ENCODE measurements at places on chromosomes 2 and 18.

DNA sequence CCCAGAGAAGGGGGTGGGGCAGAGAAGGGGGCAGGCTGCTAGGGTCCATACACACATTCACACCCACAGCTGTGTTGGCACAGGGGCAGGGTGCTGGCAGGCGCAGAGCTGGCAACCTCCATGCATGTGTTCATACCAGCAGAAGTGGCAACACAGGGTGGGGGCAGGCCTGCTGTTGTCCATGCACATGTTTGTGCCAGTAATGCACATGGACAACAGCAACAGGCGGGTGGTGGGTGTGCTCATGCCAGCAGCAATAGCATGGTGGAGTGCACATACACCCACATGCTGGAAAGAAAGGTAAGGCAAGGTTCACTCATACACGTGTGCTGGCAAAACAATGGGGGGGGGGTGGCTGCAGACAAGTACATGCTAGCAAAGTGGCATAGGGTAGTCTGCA lies 54.7 kb downstream of the FBXO15 start:
- no peak for DNase-seq

DNA sequence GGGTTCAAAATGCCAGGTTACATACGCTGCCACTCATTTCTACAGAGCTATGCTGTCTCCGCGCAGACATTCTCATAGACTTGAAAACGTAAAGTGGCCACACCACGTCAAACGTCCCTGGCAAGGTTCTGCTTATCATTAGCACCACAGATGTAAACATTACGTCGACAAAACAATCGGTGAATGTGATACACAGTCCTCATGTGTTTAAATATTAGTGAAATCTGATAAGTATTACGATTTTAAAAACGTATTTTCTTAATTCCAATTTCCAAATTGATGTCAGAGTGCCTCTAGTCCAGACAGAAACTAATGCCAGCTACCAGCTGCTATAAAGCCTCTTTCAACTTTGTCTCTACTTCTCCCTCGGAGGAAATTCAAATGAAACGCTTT lies 1.2 kb downstream of the STK17B start:
- no peak for DNase-seq

GRCh38 chr2:190635781-190636180 lies 13.1 kb upstream of the NAB1 start:
- DNase-seq = no peak

DNA sequence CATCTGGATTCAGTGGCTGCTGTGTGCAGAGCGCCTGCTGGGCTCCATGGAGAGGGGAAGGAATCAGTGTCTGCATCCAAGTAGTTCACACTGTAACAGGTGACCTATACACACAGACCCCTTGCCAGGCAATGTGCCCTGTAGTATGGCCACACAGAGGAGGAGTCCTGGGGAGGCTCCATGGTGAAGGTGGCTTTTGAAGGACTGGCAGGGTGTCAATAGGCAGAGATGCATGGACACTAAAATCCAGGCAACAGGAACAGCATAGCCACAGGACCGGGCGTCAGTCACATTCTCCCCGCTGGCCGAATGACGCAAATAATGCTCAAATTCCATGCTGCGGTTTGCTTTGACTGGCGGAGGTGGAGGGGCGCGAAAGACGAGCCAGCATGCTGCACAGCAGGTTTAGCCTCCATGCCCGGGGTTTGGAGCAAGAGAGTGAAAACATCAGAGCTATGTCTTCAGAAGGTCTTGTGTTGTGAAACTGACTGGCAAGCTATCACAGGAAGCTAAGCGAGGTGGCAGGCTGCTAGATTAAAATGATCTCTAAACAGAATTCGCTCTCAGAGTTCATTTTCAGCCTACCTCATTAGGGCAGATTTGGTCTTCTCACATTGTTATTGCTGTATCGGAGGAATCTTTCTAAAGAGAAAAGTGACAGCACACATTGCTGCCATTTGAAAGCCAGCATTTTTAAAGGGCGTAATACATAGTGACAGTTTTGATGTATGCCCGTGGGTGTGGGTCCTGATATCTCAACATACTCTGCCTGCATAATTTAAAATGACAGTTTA lies 1.2 kb upstream of the CHMP1B start:
- peak; percentile 37 for DNase-seq

DNA sequence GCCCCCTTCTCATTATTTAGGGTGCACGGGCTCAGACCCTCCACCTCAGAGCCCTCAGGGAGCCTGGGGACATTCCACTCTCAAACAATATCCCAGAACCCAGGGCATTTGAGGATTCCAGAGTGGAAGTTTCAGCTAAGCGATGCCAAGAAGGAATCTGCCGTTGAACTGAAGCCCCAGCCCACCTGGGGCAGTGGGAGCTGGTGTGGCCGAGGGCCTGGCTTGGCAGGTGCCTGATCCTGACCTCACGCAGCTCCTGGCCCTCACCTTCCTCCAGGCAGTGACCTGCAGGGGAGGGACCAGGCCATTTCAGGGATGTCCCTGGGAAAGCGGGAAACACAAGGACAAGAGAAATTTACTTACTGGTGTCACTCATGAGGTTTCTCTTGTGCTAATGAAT lies 58.2 kb downstream of the ACKR3 start:
- DNase-seq = no peak

GRCh38 chr2:109304242-109304641 lies 175.2 kb downstream of the SH3RF3 start:
- DNase-seq = no peak

GRCh38 chr2:156481312-156481711 lies 45.1 kb downstream of the GPD2 start:
- DNase-seq = no peak

GRCh38 chr18:77203071-77203470 lies 46.6 kb upstream of the GALR1 start:
- no peak for DNase-seq

DNA sequence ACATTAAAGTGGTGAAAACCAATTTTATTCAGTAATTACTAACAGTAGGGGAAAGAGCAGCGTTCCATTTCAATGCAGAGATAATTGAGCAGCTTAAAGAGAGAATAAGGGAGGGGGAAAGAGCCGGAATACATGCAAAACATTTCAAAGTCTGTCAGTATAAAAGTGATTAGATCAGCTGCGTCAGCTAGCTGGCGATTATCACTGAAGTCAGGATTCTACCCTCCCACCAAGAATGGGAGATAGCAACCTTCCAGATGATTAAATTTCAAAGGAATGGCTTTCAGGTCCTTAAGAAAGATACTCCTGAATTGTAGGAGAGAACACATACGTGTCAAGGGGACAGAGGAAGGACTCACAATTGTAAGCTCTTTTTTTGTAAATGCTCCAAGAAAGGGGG lies 2.7 kb upstream of the ZC3H6 start:
- DNase-seq = no peak

DNA sequence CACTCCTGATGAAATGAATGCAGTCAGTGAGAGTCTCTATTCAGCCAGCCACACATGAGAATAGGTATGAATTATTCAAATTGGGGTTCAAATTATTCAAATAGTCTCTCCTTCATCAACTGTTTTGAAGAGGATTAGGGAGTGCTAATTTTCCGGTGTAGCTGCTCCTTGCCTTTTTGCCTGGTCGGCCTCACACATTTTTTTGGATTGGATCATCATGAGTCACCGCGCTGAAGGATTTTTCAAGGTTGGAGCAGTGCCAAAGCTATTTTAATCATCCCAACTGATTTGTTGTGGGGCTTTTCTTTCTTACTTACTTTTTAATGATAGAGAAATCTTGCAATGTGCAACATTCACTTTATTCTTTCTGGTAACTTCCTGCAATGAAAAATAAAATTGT lies 2.4 kb upstream of the DTNA start:
- no peak for DNase-seq

DNA sequence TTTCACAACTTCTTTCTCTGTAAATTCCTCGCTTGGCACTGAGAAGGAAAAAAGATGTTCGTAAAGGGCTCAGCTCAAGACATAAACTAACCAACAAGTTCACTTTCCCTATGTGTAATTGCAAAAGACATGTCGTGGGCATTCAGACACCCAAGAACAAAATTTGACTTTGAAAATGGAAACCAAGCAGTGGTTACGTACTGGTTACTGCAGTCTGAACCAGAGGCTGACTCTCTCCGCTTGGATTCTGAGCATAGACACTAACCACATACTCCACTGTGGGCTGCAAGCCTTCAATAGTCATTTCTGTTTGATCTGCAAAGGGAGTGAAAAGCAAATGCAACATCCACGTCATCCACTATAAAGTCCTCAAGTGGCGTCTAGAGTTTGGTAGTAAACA lies 53.9 kb downstream of the FN1 start:
- no peak for DNase-seq

- DNase-seq = no peak
Observed at GRCh38 chr2:45394842-45395241, 216.2 kb downstream of the SRBD1 start.

- no peak for DNase-seq
Observed at GRCh38 chr2:134642938-134643337, 75.9 kb downstream of the TMEM163 start.

DNA sequence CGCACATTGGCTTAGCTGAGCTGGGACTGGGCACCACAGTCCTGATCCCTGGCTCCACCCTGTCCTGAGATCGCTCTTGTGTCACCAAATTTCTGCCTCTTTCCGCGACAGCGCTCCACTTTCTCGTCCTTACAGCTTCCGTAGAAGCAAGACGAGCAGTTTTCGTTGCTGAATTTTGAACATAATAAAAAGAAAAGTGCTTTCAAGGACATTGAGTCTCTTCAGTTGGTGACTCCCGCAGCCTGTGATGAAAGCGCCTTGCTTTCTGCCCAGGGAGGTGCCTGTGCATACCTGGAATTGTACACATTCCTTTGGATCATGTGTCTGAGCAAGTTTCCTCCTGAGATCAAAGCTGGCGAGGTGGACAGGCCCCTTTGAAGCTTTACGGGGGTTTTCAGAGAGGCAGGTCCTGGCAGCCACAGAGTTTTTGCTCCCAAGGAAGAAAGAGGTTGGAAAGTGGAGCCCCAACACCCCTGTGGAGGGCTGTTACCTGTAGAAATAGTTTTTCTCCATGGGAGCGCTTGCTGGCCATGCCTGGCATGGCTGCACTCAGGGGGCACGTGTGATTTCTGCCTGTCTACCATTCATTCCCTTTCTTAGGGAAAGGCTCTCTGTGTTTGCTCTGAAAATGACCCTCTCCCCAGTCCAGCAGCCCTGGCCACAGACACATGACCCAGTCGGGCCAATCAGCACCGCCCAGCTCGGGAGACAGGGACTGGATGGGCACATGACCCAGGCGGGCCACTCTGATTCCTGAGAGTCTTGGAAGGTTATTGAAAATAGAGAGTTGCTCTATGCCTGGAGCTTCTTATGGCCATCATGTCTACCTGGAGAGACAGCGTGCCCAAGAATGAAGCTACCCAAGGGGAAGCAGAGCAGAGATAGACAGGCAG lies 115.6 kb upstream of the OTOS start:
- no peak for DNase-seq

- DNase-seq = no peak
Observed at GRCh38 chr2:52022006-52022405, 990.1 kb upstream of the NRXN1 start.

DNA sequence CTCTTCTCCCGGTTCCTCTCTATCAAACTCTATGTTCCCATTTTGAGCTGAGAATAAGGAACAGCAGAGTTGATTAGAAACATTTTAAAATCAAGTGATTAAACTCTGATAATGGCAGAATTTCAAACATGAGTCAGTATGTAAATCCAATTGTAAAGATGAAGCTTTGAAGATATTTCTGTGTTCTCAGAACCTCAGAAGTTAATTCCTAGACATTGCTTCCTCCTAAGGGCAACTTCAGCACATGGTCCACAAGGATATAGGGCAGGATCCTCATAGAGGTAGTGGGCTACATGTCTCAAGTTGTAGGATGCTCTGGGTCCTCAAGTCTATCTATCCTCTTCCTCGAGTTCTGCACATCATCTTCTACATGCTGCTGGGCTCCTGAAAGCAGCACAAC lies 46.3 kb downstream of the QPCT start:
- no peak for DNase-seq

GRCh38 chr2:173448938-173449471 lies 94.3 kb downstream of the CDCA7 start:
- DNase-seq = peak; percentile 10

GRCh38 chr18:62877411-62878221 lies 162.3 kb downstream of the PHLPP1 start:
- DNase-seq = no peak

- DNase-seq = no peak
Observed at GRCh38 chr2:65278531-65278981, 50.9 kb downstream of the ACTR2 start.

GRCh38 chr2:22282220-22282619 lies 1102.8 kb upstream of the KLHL29 start:
- DNase-seq = no peak

- no peak for DNase-seq
Observed at GRCh38 chr18:59788791-59789106, 91.5 kb upstream of the CCBE1 start.

DNA sequence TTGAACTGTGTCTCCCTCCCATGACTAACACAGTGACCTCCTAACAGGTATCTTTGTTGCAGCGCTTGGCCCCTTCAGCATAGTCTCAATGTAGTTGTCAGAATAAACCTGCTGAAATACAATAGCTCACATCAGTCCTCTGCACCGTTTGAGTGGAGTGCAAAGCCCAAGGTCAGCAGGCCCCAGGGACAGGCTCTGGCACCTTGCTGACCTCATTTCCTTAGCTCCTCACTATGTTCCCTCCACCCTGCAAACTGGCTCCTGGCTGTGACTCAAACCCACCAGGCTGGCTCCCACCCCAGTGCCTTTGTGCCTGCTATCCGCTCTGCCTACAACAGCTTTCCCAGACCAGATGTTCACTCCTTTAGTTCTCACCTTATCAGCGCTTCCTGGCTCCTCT lies 146.7 kb downstream of the LRATD1 start:
- DNase-seq = no peak

DNA sequence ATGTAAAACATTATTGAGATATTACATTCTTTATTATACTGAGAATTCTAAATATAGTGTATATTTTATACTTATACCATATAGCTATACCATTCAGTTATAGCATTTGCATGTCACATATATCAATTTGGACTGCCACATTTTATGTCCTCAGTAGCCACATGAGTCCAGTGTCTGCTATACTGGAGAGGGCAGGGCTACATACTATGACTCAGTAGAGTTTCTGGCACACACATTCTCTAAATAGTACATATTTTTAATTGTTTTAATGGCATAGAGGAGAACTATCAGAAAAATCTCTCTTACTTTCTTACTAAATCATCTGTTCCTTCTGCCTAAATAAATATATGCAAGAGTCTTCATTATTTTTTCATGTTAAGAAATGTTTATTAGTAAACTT lies 55.4 kb upstream of the COL5A2 start:
- DNase-seq = no peak

GRCh38 chr2:224518806-224519580 lies 66.2 kb downstream of the CUL3 start:
- DNase-seq = no peak

GRCh38 chr2:47088371-47089082 lies 66.6 kb downstream of the STPG4 start:
- no peak for DNase-seq

- DNase-seq = no peak
Observed at GRCh38 chr2:26666671-26667070, 25.5 kb upstream of the CIB4 start.
